ENCODE measurements at places on chromosomes 6 and 20.
A peak's percentile ranks its signal among the peaks of the same experiment; 100 is the strongest.

DNA sequence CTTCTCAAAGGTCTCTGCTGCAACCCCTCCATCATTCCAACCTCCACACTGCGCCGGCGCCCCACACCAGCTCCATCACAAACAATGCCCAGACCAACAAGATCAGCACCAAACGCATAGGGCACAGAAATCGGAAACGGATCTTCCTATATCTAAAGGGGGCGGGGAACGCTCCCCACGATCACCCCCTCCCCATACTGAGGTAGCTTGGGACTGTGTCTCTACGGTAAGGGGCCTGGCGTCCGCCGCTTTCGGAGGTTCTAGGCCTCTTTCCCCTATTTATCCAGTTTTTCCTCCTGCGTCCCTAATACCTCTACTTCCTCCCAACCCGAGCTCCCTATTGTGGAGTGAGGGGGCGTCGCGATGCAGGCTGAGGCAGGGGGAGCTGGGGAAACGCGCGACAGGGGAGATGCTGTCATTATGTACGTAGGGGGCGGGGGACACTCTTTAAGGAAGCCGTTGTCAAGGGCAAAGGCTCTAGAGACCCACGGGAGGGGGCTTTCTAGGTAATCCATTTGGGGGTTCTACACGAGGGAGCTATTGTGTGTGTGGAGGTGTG, 909 bp downstream of the DNAAF9 start:
- no peak for DNase-seq

GRCh38 chr20:19552221-19553180, 205.6 kb upstream of the RIN2 start:
- peak; percentile 9 for DNase-seq

DNA sequence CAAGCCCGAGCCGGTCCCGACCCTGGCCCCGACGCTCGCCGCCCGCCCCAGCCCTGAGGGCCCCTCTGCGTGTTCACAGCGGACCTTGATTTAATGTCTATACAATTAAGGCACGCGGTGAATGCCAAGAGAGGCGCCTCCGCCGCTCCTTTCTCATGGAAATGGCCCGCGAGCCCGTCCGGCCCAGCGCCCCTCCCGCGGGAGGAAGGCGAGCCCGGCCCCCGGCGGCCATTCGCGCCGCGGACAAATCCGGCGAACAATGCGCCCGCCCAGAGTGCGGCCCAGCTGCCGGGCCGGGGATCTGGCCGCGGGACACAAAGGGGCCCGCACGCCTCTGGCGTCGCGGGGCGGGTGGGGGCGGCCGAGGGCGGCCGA, 37.5 kb downstream of the YTHDF1 start:
- DNase-seq, result no peak

DNA sequence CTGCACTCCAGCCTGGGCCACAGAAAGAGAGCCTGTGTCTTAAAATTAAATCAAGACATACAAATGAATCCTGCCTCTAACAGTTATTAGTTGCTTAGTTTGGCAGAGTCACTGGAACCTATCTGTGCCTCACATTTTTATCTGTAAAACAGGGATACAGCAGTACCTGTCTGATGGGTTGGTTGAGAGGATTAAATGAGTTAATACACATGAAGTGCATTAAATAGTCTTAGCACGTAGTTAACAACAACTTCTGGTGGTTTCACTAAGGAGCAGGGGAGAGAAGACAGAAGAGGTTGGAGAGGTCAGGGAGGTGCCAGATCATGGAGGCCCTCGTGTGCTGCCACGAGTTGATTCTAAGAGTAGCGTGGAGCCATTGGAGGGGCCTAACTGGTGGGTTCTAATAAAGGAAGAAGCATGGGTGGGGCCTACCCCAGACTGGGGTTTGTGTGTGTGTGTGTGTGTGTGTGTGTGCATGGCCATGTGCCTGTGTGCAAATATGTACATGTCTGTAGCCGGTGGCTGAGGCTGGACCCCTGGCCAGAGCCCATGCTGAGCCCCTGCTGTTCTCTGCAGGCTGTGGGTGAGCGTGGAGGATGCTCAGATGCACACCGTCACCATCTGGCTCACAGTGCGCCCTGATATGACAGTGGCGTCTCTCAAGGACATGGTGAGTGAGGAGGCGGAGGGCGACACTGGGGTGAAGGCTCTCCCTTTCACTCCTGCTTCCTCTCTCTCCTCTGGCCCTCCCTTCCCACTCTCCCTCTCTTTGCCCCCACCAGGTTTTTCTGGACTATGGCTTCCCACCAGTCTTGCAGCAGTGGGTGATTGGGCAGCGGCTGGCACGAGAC, 9.1 kb downstream of the RBCK1 start:
- no peak for DNase-seq

DNA sequence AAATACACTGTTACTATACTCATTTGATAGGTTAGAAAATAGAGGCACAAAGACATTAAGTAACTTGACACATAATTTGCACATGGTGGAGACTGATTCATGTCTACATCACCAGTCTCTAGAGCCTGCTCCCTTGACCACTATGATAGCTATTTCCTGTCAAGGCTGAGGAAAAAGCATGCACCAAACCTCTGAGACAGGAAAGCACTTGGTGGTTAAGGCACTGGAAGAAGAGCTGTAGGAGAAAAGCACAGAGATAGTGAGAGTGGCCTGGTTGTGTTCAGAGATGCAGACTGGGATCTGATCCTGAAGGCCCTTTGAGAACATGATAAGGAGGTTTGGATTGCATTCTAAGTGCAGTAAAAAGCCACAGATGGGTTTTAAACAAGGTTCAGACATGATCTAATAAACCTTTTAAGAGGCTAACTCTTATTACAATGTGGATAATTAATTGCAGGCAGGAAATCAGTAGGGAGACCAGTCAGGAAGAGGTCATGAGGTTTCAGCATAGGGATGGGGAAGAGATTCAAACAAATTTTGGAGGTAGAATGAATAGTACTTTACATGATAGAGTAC, 168.9 kb downstream of the PHF3 start:
- peak; percentile 84 for DNase-seq

GRCh38 chr6:90268178-90268577, 28.5 kb downstream of the BACH2 start:
- DNase-seq, result no peak

GRCh38 chr6:51704932-51705540, 382.4 kb downstream of the PKHD1 start:
- DNase-seq, result no peak

DNA sequence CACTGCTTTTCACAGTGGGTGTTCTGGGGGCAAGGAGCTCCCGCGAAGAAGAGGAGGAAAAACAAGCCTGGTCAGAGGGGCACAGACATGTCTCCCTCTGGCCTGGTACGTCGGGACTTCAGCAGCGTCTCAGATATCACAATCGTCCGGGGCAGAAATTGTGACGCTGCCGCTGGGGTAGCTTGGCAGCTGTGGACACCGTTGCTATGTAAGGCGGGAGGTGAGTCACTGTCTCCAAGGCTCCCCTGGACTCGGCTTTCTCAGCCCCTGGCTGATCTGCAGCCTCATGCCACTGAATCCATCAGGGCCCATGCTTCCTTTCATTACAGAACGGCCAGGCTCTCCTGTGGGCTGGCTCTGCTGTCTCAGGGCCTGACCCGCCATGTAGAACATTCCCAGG, 98.7 kb downstream of the SULF2 start:
- DNase-seq, result peak; percentile 69

GRCh38 chr6:9405369-9405768, 970.0 kb upstream of the SLC35B3 start:
- peak; percentile 32 for DNase-seq

DNA sequence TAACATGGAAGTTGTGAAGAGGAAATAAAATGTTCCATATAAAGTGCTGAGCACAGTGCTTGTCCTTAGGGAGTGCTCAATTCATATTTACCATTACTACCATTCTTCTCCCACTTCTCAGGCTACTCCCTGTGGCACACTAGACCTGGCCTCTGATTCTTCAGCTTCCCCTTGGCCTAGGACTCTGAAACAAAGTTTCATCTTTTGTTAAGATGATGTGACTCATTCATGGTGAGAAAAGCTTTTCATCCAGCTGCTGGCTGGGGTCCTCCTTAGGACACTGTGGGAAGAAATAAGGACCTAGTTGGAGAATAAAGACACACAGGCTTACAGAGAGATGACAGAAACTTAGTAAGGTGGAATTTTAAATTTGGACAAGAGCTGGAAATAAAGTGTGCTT, 314.8 kb downstream of the CDC5L start:
- peak; percentile 23 for DNase-seq

DNA sequence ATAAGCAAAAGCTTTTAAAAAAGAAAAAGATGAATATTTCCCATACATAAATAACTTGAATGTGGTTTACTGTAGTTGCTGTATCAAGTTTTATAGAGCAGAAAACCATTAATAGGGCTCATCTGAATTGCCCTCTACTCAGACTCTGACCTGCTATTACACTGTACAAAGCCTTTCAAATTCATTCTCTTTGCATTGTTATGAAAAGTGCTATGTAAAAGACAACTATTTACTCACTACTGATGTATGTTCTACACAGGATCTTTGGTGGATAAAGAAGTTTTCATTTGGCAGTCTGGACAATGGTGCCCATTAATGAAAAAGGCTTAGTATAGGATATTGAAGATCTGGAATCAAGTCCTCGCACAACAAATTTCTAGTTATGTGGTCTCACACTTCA, 199.1 kb upstream of the RUNX2 start:
- DNase-seq, result no peak

GRCh38 chr6:46510651-46511050, 19.4 kb upstream of the RCAN2 start:
- peak; percentile 41 for DNase-seq

- DNase-seq, result peak; percentile 79
These were observed 38.3 kb downstream of the SIRPA start for GRCh38 chr20:1933465-1933870.

DNA sequence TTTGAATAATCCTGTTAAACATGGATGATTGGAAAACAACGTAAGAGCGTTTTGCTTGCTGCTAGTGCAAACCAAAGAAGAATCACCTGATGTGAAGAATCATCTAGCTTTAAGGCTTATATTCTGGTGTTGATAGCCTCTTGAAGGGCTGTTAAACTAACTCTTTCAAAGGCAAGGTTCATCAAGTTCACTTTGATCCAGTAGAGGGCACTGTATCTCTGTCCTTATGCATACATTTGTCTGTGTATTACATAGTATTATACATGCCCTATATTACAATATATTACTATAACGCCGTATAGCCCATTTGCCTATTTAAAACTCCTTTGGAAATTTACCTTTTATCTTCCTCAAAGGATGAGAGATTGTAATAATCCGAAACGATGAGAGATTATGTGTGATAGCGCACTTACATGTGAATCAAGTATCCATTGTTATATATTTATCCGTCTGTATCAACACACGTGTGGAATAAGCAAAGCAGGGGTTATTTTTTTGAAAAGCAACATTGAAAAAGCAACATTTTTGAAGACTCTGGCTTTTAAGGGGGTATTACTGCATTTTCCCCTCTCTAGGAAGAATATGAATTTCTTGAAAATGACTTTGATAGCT, 50.8 kb upstream of the NRN1 start:
- peak; percentile 35 for DNase-seq

DNA sequence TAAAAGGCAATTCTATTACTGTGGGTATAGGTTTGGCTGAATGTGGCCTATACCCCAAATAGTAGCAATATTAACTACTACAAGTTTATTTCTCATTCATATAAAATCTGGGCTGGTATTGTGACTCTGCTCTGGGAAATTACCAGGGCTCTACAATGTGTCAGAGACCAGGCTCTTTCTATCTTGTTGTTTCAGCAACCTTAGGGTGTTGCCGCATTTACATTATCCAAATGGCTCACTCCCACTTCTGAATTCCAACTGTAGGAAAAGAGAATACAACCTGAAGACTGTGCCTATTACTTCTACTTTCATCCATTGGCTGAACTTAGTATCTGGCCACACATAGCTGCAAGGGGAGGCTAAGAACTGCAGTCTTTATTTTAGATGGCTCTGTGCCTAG, 106.7 kb upstream of the CENPW start:
- DNase-seq, result no peak

DNA sequence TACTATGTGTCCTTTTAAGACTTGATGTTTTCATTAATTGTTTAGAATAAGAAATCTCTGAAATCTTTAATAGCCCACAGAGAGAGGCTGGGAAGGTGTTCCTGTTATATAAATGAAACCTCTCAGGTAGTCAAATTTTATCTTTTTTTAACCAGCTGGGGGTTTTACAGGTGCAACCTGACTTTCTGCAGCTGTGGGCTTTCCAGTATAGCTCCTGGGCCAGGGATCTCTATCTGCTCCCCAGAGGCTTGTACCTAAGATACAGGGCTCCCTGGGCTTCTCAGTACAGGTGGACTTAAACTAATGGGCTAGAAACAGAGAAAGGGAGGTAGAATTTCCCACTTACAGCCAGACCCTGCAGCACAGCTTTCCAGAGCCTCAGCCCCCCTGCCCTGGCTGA, 49.4 kb downstream of the HLA-C start:
- DNase-seq, result no peak

DNA sequence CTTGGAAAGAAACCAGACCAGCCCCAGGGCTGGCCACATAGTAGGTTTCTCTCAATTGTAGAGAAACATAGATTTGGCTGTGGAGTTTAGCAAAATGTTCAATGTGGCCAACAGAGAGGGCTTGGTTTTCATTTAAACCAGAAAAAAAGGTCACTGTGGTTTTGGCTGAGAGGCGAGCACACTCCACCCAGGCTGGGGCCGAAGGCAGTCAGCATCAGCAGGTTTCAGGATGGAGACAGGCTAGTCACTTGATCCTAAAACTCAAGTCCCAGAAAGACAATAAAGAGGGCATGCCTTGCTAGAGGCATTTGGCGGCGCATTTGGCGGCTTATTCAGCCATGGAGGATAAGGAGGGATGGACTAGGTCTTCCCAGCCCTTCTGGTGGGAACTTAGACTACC, 73.1 kb downstream of the PRND start:
- DNase-seq, result no peak

- no peak for DNase-seq
These were observed at the start of gene MDFI for GRCh38 chr6:41638002-41638934. TSS of gene MDFI (plus strand) at chr6:41638468. CDS start at chr6:41638750, 282 bp downstream.

DNA sequence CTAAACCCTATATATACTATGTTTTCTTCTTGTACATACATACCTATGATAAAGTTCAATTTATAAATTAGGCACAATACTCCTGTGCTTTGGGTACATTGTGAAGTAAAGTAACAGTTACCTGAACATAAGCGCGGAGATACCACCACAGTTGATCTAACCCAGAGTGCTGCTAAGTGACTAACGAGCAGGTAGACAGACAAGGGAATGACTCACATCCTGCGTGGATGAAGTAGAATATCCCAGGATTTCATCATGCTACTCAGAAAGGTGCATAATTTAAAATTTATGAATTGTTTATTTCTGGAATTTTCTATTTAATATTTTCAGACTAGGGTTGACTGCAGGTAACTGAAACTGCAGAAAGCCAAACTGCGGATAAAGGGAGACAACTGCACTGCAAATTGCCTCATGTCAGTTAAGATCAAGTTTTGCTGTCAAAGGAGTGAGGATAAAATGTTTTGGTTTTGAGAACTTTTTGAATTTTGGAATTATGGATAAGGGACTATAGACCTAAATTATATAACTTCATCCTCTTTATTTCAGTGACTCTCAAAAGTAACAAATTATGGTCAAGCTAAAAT, 14.4 kb downstream of the MKKS start:
- peak; percentile 19 for DNase-seq

DNA sequence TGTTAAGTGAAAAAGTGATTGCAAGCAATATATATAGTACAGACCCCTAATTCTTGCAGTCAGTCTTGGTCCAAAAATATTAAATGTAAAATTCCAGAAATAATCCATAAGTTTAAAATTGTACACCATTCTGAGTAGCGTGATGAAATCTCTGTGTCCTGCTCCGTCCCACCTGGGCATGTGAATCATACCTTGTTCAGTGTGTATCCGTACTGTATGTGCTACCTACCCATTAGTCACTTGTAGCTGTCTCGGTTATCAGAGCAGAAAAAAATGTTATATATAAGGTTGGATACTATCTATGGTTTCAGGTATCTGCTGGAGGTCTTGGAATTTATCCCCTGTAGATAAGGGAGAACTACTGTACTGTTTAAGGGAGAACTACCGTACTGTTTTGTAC, 16.3 kb downstream of the IRAK1BP1 start:
- no peak for DNase-seq

Measured in fibroblast of pulmonary artery (primary cell).